ENCODE measurements at places on chromosomes 2 and 18.
A peak's percentile ranks its signal among the peaks of the same experiment; 100 is the strongest.

GRCh38 chr2:8836971-8837794 lies at the start of gene KIDINS220:
Gene KIDINS220, minus strand, starts transcription at chr2:8837613. Its CDS starts 10,520 bp downstream, at chr2:8827093.
- peak; percentile 58 for DNase-seq

DNA sequence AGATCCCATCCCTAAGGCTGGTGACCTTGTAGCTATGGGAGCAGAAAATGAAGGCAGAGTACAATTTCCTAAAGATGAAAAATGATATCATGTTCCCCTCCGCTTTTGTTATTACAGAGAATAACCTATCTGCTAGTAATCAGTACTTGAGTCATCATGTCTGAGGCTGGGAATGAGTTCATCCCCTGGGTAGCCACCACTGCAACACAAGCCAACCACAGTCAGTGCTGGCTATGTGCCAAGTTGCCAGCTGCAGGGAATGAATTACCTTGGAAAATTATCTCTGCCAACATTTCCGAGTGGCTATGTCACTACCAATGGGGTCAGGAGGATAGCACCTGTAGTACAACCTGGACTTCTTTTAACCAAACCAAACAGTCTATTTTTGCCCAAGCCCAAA lies 1094.7 kb upstream of the DDX18 start:
- DNase-seq, result peak; percentile 78

- DNase-seq, result no peak
Measured at GRCh38 chr2:127381762-127382161, 6.0 kb downstream of the MAP3K2 start.

DNA sequence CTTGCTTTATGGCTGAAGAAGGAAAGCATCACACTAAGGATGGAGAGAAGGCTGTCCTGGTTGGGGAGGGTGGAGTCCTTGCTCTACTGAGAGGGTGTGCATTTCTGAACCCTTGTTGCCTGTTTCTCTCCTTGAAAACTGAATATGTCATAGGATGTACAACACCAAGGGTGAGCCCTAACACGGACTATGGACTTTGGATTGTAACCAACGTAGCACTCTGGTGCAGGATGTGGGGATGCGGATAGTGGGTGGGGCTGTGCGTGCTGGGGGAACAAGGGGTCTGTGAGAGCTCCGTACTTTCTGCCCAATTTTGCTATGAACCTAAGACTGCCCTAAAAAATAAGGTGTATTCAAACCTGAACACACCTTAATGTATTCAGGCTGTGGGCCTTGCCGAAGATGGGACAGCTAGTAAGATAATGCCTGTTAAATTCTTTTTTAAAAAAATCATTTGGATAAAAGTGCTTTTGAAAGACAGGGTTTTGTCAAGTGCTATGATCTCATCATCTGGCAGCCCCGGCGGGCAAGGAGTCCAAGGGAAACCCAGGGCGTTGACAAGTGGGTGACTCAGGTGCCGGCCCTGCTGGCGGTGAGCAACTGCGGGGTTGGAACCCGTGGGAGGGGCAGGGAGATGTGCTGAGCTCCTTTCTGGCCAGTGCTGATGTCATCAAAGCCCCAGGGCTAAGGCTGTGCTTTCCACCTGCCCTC lies 54.0 kb downstream of the GATA6 start:
- no peak for DNase-seq

GRCh38 chr2:212708355-212708754 lies 169.8 kb upstream of the ERBB4 start:
- no peak for DNase-seq

DNA sequence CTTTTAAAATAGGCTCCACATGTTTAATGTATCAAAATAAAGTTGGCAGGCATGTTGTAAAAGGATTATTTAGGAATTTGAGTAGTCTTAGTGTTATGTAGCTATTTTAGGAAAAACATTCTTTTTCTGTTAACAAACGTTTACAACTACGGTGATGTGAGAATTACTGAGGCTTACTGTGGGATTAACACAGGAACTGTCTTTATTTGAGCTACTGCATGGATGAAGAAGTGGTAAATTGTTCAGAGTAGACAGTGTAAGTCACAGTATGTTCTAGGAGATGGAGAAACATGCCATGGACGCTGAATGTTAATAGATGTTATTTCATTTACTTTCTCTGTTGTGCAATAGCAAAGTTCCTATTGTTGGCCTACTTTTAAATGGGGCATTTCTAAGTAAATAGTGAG lies 1.6 kb downstream of the PPM1B start:
- no peak for DNase-seq

DNA sequence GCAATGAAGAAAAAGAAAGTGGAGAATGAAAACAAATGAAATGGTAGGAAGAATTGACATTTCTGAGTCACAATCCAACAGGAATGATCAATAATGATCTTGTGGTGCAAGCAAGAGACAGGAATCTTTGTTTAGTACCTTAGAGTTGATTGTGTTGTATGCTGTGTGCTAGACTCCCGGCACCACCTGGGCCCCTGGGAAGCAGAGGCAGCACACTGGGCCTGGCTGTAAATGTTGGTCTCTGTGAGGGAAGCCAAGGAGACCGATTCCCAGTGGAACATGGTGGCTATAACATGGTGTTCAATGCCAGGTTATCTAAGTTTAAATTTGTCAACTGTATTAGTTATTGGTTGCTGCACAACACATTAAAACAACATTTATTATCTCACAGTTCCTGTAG lies 9.8 kb upstream of the CWC22 start:
- no peak for DNase-seq

DNA sequence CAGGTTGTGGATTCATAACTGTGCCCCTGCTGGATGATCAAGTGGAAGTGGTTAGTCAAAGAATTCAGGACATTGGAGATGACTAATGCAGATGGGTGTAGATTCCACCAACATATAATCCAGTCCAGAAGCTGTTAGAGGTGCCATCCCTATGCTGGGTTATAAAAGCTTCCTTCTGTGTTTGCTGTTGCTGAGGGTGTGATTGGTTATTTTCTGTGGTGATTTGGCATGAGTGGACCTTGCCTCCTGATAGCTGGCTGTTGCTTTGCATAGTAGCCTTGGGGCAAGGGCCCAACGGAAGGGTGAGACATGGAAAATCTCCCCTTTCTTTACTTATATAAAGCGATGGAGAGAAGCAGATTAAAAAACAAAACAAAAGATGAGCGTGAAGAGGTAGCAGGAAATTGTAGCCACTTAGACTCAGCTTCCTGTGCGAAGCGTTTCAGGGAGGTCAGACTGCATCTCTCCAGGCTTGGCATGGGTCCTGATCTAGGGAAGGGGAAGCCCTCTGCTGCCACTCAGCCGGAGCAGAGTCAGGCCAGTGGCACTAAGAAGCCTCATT lies 190.4 kb downstream of the FMNL2 start:
- DNase-seq, result peak; percentile 12

GRCh38 chr18:4807604-4808293 lies 352.6 kb upstream of the DLGAP1 start:
- DNase-seq, result no peak

All from NCI-H1092 (cell line).